Mammary epithelial cell (primary cell): ENCODE measurements at places on chromosomes 7 and 10. TPM values are rescaled to one million over a fixed set of nuclear protein-coding genes. Genes with fewer than 3 reads are reported as not detected.

Gene TMEM176B
- total RNA-seq: 0.17 TPM

Gene NAT16
- not detected for total RNA-seq

Gene MSMB
- not detected in 2 replicates for total RNA-seq

Gene HNRNPA2B1
- 405 and 506 TPM in 2 replicates for total RNA-seq

Gene PRXL2A
- total RNA-seq: 34.3 and 58.6 TPM in 2 replicates

Gene NPY4R2
- total RNA-seq: not detected in 2 replicates

Gene STAG3
- total RNA-seq: 1.7 and 2.7 TPM in 2 replicates

Gene MUC3A
- 5.3 and 6.0 TPM in 2 replicates for total RNA-seq

Gene SLC35G1
- 3.0 and 4.7 TPM in 2 replicates for total RNA-seq

Gene PLEKHS1
- not detected in 2 replicates for total RNA-seq

Gene LIPN
- not detected for total RNA-seq

Gene PRSS1
- not detected for total RNA-seq

Gene HYAL4
- 0.45 TPM in 1 of 2 replicates, not detected in the other for total RNA-seq

Gene FLNC
- total RNA-seq: 1.9 and 4.2 TPM in 2 replicates

Gene LRGUK
- 0.17 TPM for total RNA-seq

Gene TSPAN13
- 7.5 and 15.3 TPM in 2 replicates for total RNA-seq

Gene CYP2W1
- total RNA-seq: not detected in 2 replicates

Gene CYP3A4
- not detected in 2 replicates for total RNA-seq

Gene HMX3
- total RNA-seq: not detected

Gene MARCHF5
- total RNA-seq: 16.5 TPM

Gene GBX1
- not detected for total RNA-seq

Gene NFE2L3
- 3.0 and 5.4 TPM in 2 replicates for total RNA-seq

Gene FOXI2
- total RNA-seq: not detected in 2 replicates

Gene CDK13
- total RNA-seq: 70.7 TPM

Gene LEP
- total RNA-seq: not detected in 2 replicates

Gene WIPF3
- not detected in 2 replicates for total RNA-seq

Gene RAB18
- total RNA-seq: 155 and 164 TPM in 2 replicates

Gene CYP2C9
- not detected in 2 replicates for total RNA-seq

DNA sequence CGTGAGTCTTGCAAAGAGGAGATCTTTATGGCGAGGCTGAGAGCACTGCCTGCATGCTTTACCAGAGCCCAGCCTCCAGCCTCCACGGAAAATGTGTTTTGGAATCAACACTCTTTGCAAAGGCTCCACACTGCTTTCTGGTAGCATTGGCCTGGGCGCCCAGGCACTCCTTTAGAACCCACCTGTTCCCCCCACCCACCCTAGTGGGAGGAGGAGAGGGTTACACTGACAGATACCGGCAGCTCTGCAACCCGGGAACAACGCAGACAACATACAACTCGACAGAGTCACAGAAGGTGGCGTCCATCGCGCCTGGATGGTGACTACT lies 5.5 kb upstream of the MNX1 start:
- DNase-seq: no peak

DNA sequence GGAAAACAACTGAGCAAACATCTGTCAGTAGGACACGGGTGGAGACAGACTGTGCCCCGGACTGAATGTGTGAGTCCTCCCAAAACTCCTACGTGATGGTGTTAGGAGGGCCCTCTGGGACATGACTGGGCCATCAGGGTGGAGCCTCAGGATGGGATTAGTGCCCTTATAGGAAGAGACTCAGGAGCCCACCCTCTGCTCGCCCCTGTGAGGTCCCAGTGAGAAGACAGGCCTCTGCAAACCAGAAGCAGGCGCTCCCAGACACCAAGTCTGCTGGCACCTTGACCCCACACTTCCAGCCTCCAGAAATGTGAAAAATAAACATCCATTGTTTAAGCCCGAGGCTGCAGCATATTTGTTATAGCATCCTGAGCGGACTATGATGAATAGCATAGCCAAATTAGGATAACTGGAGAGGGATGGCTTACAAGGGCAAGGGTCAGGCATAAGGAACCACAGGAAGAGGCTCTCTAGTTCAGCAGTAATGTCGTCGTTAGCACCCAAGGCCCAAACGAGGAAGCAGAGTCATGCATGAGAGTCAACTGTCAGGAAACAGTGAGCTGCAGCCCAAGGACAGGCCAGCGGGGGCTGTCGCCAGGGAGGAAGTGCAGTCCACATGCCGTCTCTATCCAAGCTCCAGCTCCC lies 50.6 kb downstream of the PTPRN2 start:
- DNase-seq: no peak

DNA sequence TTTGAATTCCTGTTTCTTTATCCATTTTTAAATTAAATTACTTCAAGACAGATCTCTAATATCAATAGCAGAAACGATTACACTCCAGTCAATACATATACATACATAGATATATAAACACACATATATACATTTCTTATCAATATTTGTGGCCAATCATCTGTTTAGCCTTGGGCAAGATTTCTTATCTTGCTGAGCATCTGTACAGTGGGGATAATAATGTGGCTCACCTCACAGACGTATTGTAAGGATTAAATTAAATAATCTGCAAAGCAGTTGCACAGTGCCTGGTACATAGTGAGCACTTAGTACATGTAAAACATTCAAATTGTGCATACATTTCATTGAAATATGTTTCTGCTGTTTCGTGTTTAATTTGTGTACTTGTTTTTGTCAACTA lies 17.5 kb upstream of the CACNB2 start:
- DNase-seq: no peak

GRCh38 chr10:123804716-123805115 lies 86.9 kb downstream of the CPXM2 start:
- DNase-seq: no peak

GRCh38 chr10:76572021-76572420 lies 1065.6 kb downstream of the KCNMA1 start:
- no peak for DNase-seq

GRCh38 chr7:102289057-102289456 lies 2.4 kb downstream of the SH2B2 start:
- no peak for DNase-seq

- peak; percentile 24 for DNase-seq
These were observed 38.6 kb upstream of the RSBN1L start for GRCh38 chr7:77657427-77658224.

GRCh38 chr7:24727154-24728120 lies 29.8 kb downstream of the GSDME start:
- no peak for DNase-seq

DNA sequence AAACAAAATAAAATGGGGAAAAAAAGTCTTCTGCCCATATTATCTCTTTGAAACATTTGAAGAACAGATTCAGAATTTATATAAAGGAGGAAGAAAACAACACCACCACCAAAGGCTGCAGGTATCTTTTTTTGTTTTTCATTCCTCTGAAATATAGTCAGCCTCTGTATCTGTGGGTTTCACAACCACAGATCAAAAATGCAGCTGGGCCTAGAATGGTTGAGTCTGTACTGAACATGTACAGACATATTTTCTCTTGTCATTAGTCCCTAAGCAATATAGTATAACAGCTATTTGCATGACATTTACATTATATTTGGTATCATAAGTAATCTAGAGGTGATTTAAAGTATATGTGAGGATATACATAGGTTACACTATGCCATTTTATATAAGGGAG lies 559.7 kb upstream of the LRRN3 start:
- DNase-seq: peak; percentile 77

GRCh38 chr10:96587264-96588059 lies 650 bp upstream of the TM9SF3 start:
- DNase-seq: peak; percentile 71

GRCh38 chr10:44950326-44951225 lies 9.0 kb upstream of the RASSF4 start:
- no peak for DNase-seq

DNA sequence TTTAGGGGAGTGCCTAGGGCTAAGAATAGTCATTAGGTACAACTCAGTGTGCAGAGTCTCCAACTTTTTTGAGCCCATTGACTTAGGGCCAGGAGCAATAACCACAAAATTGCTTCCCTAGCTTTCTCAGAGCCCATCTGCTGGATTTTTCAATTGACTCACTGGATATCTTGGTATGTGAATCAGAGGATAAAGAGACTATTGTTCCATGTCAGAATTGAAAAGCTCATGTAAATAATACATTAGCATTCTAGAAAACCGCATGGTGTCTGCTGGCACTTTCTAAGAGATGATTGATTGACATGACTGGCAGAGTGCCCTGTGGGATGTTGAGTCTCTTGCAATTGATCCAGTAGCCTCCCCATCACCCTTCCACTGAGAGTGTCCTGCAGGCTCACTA lies 246.2 kb downstream of the CCDC7 start:
- peak; percentile 98 for DNase-seq

DNA sequence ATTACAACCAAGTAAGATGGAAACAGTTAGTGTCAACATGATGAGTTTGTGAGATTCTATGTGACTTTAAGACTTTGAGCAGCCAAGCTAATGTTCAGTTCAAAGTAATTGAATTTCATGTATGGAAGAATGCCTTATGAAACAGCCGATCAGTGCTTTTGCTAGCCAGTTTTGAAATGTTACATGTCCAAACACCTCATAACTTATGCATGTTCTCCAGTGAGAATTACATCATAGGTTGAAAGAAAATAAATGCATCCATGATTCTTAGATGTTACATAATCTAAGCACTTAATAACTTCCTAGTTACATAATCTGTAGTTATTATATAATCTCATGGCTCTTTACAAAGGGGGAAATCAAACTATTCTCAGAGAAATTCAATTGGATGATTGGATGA lies 211.3 kb downstream of the BICC1 start:
- peak; percentile 25 for DNase-seq

DNA sequence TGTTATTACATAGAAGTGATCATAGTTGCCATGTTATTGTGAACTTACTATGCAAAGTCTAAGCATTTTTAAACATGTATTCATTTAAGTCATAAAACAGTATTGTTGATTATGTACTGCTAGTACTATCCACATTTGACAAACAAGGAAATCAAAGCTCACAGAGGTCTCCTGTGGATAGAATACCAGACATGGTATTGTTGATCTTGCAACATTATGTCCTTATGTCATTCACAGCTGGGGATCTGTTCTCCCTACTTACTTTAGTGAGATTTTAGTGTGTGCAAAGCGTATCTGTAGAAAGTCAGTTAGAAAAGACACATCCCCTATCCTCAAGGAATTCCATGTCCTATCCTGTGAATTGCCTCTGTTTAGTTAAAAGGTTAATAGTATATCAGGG lies 106.1 kb downstream of the SND1 start:
- no peak for DNase-seq

- DNase-seq: no peak
These were observed 1.2 kb downstream of the HOXA10 start for GRCh38 chr7:27172823-27173510.

GRCh38 chr7:98474558-98474957 lies 73.7 kb upstream of the BAIAP2L1 start:
- DNase-seq: peak; percentile 13
